ENCODE measurements at places on chromosomes 6 and 20.

DNA sequence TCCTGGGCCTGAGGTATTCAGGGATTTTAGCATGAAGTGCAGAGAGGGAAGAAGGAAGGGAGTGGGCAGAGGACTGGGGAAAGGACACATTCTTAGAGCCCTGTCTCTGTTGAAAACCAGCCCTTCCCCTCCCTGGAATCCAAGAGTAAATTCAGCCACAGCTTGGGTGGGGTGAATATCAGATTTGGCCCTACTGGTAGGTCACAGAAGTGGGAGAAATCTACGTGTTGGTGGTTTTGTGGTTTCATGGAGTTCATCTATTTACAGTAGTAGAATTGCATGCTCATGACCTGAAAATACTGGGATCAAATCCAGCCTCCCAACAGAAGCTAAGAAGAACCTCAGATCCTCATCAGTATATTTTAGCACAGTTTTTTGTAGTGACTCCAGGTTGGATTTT lies 404.4 kb downstream of the BMP2 start:
- DNase-seq = peak; percentile 82

DNA sequence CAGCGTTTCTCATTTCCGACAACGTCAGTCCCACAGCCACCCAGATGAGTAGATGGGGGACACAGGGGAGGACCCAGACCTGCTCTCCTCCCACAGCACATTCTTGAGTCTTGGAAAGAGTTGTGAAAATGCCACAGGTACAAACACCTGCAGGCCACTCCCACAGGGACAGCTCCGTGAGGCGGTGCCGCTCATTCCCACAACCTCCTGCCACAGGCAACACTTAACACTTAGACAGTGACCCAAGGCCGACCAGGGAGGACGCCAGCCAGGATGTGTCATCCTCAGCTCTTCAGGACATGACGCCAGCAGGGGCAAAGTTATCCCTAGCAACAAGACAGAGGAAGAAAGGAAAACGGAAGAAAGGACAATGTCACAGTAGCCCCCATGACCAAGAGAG lies 22.9 kb upstream of the HLA-B start:
- DNase-seq = no peak

GRCh38 chr6:128239146-128239545 lies 281.3 kb downstream of the PTPRK start:
- no peak for DNase-seq

GRCh38 chr6:167428664-167429333 lies 103.9 kb downstream of the TTLL2 start:
- DNase-seq = no peak

- DNase-seq = no peak
These were observed 872 bp upstream of the RBM39 start for GRCh38 chr20:35742741-35743523.

- peak; percentile 44 for DNase-seq
These were observed 10.4 kb upstream of the GCNT2 start for GRCh38 chr6:10510592-10511367.

DNA sequence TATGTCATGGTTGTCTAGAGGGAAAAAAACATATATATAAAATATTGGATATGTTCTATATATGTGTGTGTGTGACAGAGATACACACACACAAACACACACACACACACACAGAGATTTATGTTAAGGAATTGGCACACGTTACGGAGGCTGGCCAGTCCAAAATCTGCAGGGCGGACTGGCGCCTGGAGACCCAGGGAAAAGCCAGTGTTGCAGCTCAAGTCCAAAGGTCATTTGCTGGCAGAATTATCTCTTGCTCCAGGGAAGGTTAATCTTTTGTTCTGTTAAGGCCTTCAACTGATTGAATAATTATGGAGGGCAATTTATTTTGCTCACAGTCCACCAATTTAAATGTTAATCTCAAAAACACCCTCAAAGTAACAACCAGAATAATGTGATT lies 37.5 kb upstream of the PDE7B start:
- DNase-seq = no peak

DNA sequence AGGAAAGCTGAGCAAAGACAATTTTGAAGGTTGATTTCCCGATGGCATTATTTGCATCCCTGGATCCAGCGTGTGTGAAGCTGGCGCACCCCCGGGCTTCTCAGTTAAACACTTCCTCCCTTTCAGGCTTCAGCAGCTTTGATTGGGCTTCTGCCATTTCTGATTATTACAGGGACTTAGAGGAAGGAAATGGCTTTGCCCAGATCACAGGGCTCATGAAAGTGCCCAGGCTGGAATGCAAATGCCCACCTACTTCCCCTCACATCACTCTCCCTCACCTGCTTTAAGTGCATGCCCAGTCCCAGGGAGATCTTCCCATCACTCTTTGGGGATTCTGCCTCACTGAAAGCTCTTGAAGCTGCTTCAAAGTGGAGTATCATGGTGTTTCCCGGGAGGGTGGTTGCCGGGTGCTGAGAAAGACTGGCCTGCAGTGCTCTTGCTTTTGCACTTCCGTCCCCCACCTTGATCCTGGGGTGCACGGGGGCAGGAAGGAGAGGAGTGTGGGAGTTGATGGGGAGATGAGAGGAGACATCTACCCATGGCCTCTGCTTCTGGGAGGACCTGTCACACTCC lies 28.3 kb downstream of the PHACTR3 start:
- no peak for DNase-seq
